NT2/D1 (cell line): ENCODE measurements at places on chromosomes 4 and X.

GRCh38 chr4:122819708-122820449 is 6.8 kb upstream of the FGF2 start:
- DNase-seq = no peak

DNA sequence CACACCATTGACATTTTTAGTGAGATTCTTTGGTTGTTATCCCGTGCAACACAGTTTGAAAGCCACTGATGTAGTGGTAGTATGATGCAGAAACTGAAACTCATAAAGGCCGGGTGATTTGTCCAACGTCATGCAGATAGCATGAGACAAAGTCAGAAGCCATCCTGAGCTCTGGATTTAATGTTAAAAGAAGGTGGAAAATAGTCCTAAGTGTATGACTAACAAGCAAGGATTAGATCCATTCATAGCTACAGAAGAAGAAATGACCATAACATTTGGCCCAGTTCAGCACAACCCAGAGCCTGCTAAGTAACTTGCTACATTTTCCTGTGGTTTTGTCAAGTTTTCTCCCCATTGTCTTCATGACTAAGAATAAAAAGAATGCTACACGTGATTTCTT is 142.4 kb downstream of the AMELX start:
- no peak for DNase-seq

DNA sequence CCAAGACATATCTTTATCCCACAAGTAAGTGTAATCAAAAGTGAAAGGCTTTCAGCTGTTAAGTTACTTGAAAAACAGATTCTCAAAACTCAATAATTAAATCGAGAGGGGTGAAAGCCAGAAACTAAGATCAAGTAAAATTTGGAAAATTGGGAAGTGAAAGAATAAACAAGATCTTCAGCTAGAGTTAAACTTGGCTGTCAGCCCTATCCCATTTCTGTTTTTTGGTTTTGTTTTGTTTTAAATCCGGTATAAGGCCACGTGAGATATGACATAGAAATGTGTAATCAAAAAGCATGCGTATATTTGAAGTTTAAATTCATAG is 856.8 kb downstream of the STIM2 start:
- DNase-seq = no peak

GRCh38 chr4:8419222-8420041 is 21.1 kb downstream of the ACOX3 start:
- DNase-seq = no peak

GRCh38 chr4:145935253-145936141 is 3.1 kb downstream of the ZNF827 start:
- peak; percentile 32 for DNase-seq

- no peak for DNase-seq
Measured at GRCh38 chrX:45186643-45187026, 14.0 kb downstream of the DIPK2B start.

- DNase-seq = no peak
Measured at GRCh38 chrX:70553516-70553915, 108.9 kb downstream of the DLG3 start.

DNA sequence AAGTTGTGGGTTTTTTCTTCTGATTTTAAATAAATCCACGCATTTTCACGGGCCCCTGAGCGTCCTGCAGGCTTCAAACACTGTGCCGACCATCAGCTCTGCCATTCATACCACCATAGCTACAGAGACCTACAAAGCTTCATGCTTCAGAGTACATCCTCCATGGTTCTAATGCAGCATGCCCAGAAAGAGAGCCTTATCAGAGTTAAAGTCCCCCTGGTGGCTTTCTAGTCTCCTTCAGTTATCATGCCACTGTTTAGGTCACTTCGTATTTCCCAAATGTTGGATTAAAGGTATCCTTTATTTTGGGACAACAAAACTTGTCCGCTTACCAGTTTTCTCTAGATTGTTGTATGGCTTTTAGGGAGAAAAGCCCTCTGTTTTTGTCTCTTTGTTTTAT is 66.7 kb upstream of the VCX2 start:
- no peak for DNase-seq

GRCh38 chrX:75883446-75883845 is 98.4 kb upstream of the MAGEE2 start:
- DNase-seq = no peak

DNA sequence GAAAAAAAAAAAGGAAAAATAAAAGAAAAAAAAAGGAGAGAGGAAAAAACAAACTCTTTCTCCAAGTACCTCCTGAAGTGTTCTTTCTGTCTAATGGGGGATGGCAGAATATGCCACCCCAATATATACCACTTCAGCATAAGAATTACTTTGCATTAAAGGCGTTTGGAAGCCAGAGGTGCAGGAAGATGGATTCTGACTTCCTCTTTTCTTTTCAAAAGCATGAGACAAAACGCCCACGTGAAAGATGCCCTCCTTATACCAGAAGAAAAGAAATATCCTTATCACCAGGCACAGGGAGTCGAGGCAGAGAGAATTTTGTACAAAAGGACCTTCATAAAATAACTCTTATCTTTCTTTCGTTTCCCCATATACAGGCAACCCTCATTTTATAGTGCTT is 40.9 kb downstream of the COX18 start:
- DNase-seq = no peak

- DNase-seq = no peak
Measured at GRCh38 chrX:47873123-47873522, 36.4 kb downstream of the ZNF81 start.

DNA sequence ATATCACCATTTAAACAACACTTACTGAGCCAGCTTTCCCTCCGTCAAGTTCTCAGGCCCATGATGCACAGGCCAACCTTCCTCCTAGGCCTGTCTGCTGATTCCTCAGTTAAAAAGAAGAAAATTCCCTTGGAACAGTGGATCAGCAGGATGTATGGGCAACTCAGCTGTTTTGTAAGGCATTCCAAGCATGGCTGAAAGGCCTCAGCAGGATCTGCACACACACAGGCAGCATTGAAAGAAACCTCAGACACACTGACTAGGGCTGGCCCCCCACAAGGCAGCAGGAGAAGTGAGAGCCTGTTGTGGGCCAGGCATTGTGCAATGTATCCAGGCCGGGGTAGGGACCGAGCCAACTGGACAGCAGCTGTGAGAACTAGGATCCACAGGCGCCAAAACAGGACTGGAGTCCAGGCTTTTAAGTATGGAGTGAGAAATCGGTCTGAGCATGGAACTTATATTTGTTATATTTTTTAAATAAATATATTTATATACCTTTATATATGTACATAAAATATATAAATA is 171.4 kb downstream of the NWD2 start:
- DNase-seq = no peak

DNA sequence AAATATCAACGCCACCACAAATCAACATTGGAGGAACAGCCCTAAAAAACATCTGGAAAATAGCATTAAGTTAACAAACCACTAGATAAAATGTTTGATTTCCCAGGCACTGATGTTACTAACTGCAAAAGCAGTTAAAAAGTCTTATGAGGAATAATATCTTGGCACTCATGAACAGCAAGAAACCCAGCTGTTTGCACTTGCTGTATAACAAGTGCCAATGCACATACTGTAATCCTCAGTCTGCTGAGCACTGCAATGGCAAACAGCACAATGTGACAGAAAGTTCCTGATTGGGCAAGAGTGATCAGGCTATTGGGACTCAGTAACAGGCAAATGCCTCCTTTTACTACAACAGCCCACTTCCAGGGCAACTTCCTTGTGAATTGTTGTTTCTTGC is 20.8 kb upstream of the SEC24B start:
- DNase-seq = no peak
